ENCODE measurements at places on chromosomes 2 and 18. TPM values are rescaled to one million over a fixed set of nuclear protein-coding genes. Genes with fewer than 3 reads are reported as not detected.

The MEIS1 gene
- 0.20 TPM for polyA plus RNA-seq

The CROCC2 gene
- polyA plus RNA-seq: not detected

The RNU2-63P gene
- polyA plus RNA-seq: not detected

The ABCG8 gene
- not detected for polyA plus RNA-seq

The ASB18 gene
- polyA plus RNA-seq: not detected

The SPATA3 gene
- polyA plus RNA-seq: not detected

The FAM124B gene
- polyA plus RNA-seq: 2.1 TPM

The COL4A3 gene
- polyA plus RNA-seq: not detected

The RGPD3 gene
- polyA plus RNA-seq: 0.25 TPM

The EMX1 gene
- polyA plus RNA-seq: not detected

The CRYGC gene
- not detected for polyA plus RNA-seq

The ALLC gene
- not detected for polyA plus RNA-seq

The CERKL gene
- polyA plus RNA-seq: 16.3 TPM

The IL37 gene
- not detected for polyA plus RNA-seq

The FABP1 gene
- polyA plus RNA-seq: not detected

The EPHA4 gene
- polyA plus RNA-seq: 0.15 TPM

The CEP192 gene
- 3.7 TPM for polyA plus RNA-seq

The DYTN gene
- polyA plus RNA-seq: not detected

Measured in CD14-positive monocyte (primary cell).